ENCODE measurements at places on chromosomes 7 and 10.

GRCh38 chr7:67878808-67879207, 882.2 kb downstream of the TYW1 start:
- no peak for DNase-seq

- no peak for DNase-seq
These were observed 640.4 kb downstream of the LRMDA start for GRCh38 chr10:76071653-76072365.

DNA sequence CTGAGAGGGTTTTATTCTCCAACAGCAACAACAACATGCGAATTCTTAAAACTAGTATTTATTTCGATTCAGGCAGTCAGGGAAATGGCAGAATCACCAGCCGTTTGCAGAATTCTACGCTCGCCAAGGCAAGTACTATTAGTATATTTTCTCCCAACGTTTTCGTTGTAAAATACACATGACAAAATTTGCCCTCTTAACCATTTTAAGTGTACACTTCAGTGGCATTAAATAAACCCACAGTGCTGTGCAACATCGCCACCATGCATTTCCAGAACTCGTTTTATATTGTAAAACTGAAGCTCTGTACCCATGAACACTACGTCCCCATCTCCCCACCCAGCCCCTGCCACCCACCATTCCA, 10.8 kb downstream of the EN2 start:
- DNase-seq: no peak

DNA sequence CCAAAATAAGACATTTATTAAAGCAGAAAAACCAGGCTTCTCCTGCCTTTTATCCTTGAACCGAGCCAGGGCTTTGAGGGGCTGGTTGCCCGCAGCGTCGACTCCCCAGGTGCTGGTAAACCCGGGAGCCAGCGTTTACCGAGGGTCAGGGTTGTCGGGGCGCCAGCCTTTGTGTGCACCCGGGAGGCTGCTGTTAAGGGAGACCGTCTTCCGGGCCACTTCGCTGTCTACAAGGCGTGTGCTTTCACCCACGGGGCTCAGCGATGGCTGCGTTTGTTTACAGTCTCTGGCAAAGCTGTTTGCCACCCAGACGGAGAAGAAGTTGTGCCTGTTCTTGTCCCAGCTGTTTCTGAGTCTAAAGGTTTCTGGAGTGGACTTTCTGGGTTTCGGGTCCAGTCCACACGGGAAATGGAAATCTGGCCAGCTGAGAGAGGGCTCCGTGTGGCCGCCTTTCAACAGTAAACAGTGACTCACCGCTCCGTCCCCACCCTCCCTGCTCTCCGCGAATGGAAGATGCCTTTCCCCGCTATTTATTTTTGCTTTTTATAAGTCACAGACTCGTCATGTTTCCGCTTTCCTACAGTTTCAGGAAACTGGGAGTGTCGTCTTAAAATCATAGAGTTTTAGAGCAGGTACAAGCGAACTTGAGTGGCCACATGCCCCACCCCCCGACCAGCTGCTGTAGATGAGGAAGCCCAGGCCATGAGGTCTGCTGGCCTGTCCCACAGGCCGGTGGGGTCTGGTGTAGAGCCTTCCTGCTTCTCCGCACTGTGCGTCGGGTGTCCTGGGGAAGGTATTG, 2.2 kb downstream of the MAFK start:
- peak; percentile 63 for DNase-seq

DNA sequence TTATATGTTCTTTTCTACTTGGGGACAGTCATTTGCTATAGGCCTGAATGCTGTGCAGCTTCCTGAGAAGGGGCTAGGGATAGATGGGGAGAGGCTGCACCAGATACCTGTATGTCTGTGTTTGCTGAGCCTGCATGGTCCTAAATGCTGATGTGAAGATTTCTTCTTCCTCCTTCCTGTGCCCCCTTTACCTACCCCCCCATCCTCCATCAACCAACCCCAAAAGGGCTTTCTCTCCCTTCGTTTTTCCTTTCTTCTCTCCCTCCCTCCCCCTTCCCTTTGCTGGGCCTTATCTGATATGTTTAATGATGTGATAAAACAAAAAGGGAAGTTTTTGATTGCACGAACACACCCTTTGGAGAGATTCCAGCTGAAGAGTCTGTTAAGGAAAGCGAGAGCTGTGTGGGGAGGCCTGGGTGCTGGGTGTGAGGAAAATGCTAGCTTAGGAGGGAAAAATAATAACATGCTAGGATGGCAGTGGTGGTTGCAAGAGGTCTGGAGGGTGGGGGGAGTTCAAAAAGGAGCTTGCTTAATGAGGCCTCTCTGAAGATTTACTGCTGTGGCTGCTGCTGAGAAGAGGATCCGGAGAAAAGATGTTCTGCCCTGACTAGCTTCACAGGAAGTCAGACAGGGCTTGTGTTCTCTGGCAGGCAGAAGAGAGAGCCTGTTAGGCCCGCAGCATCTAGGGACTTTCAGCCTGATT, 101.8 kb downstream of the SAMD9 start:
- no peak for DNase-seq

DNA sequence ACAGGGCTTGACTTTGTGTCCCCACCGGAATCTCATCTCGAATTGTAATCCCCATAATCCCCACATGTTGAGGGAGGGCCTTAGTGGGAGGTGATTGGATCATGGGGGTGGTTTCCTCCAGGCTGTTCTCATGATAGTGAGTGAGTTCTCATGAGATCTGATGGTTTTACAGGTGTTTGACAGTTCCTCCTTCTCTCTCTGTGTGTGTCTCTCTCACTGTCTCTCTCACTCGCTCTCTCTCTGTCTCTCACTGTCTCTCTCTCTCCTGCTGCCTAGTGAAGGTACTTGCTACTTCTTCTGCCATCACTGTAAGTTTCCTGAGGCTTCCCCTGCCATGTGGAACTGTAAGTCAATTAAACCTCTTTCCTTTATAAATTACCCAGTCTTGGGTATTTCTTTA, 289.8 kb upstream of the HABP2 start:
- no peak for DNase-seq

DNA sequence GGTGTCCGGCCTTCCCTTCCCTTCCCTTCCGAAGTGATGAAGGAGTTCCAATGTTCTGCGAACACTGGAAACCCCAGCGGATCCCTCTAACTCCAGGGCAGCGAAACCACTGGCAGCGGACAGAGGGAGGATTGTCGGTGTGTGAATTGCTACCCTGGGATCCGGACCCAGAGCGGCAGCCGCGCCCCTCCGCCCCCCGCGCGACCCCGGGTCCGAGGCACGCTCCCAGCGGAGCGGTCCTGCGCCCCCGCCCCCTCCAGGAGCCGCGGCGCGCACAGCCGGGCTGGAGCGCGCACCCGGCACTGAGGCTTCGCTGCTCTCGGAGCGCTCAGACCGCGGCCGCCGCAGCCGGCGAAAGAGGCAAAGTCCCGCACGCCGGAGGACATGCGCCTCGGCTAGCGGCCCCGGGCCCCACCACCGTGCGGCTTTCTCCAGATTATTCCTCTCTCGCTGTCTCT, at the start of gene PTPRZ1:
TSS of gene PTPRZ1 (plus strand) at position 331 of the 458 bp plus-strand sequence. CDS start 339 bp downstream, outside the sequence.
- DNase-seq: no peak

DNA sequence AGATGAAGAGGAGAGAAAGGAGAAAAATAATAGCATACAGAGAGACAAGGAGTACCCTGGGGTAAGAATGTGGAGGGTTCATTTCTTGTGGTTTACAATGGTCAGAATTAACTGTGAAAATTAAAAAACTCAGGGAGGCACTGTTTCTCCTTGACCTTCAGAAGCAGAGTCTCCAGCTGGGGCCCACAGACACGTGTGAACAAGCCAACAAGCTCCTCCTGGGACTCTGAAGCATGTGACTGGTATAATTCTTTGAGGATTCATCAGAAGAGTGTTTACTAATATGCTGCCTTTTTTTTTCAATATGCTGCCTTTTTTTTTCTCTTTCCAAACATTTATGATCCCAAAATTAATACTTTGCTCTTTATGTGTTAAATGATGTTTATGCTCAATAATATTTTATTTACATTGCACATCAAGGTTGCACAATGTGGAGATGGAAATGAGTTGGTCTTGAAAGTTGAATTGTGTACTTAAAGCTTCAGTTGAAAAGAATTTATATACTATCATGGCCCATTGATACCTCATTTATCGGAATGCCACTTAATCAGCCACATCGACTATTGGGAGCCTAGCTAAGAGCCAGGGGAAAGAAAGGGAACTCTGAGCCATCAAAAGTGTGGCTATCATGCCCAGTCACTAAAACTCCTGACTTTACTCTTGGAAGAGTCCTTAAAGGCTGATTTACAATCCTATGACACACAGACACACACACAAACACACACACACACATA, 134.7 kb upstream of the RHOBTB1 start:
- DNase-seq: no peak
